Glomerular endothelial cell (primary cell): ENCODE measurements at places on chromosomes 2 and 18. TPM values are rescaled to one million over a fixed set of nuclear protein-coding genes. Genes with fewer than 3 reads are reported as not detected.

The FAP gene
- 17.8 and 50.0 TPM in 2 replicates for total RNA-seq

The CDH2 gene
- 47.9 and 104 TPM in 2 replicates for total RNA-seq

The POTEI gene
- total RNA-seq, result 0.06 TPM in 1 of 2 replicates, not detected in the other

The KCNG2 gene
- total RNA-seq, result not detected in 2 replicates

The IL1R2 gene
- total RNA-seq, result not detected in 2 replicates

The B3GNT7 gene
- total RNA-seq, result 0.44 and 1.2 TPM in 2 replicates

The OTOS gene
- total RNA-seq, result not detected in 2 replicates

The LGALSL gene
- 3.6 and 7.8 TPM in 2 replicates for total RNA-seq

The PIAS2 gene
- total RNA-seq, result 8.1 and 15.3 TPM in 2 replicates

The GKN2 gene
- total RNA-seq, result not detected in 2 replicates

The LYG1 gene
- total RNA-seq, result 1.2 TPM in 1 of 2 replicates, not detected in the other

The CFAP65 gene
- total RNA-seq, result not detected in 2 replicates

The NXPH2 gene
- total RNA-seq, result not detected in 2 replicates

The COL4A4 gene
- under 0.01 and 0.12 TPM in 2 replicates for total RNA-seq

The PROC gene
- total RNA-seq, result not detected in 2 replicates

The KYNU gene
- under 0.01 and 4.0 TPM in 2 replicates for total RNA-seq

The VIT gene
- not detected in 2 replicates for total RNA-seq

The CACNB4 gene
- 0.10 and 0.82 TPM in 2 replicates for total RNA-seq

The WDR54 gene
- total RNA-seq, result 29.1 and 35.6 TPM in 2 replicates

The CROCC2 gene
- not detected in 2 replicates for total RNA-seq

The TUBB8B gene
- not detected in 2 replicates for total RNA-seq

The WNT10A gene
- total RNA-seq, result not detected in 2 replicates

The C2orf66 gene
- total RNA-seq, result 0.39 and 1.1 TPM in 2 replicates

The ROCK1 gene
- total RNA-seq, result 25.3 and 41.9 TPM in 2 replicates

The MAP3K19 gene
- total RNA-seq, result not detected in 2 replicates

The SLC11A1 gene
- 0.05 TPM in 1 of 2 replicates, not detected in the other for total RNA-seq

The ANKRD30BL gene
- total RNA-seq, result not detected in 2 replicates

The FHOD3 gene
- total RNA-seq, result 5.6 and 7.8 TPM in 2 replicates

The LAPTM4A gene
- total RNA-seq, result 158 and 175 TPM in 2 replicates

The RESP18 gene
- not detected in 2 replicates for total RNA-seq

The MTCL1 gene
- 16.3 and 25.6 TPM in 2 replicates for total RNA-seq

The ELOA2 gene
- total RNA-seq, result not detected in 2 replicates

The GMCL1 gene
- 6.2 and 9.4 TPM in 2 replicates for total RNA-seq

The IRS1 gene
- total RNA-seq, result 4.0 and 4.1 TPM in 2 replicates

The NRBP1 gene
- total RNA-seq, result 117 and 130 TPM in 2 replicates

The TMEM247 gene
- not detected in 2 replicates for total RNA-seq

The ACVR2A gene
- 6.1 and 8.1 TPM in 2 replicates for total RNA-seq

The LMAN2L gene
- 19.7 and 22.8 TPM in 2 replicates for total RNA-seq

The ATOH8 gene
- 3.4 and 4.4 TPM in 2 replicates for total RNA-seq

The OBSL1 gene
- 11.9 and 20.6 TPM in 2 replicates for total RNA-seq

The KCNG3 gene
- 0.06 TPM in 1 of 2 replicates, not detected in the other for total RNA-seq

The CD28 gene
- total RNA-seq, result 0.05 and 0.12 TPM in 2 replicates

The TRIM43 gene
- total RNA-seq, result not detected in 2 replicates

The AMER3 gene
- total RNA-seq, result not detected in 2 replicates

The MMADHC gene
- total RNA-seq, result 95.8 and 96.2 TPM in 2 replicates

The TLX2 gene
- total RNA-seq, result not detected in 2 replicates

The ACVR1 gene
- total RNA-seq, result 22.3 and 23.8 TPM in 2 replicates

The SAG gene
- total RNA-seq, result not detected in 2 replicates

The SLC9A4 gene
- not detected in 2 replicates for total RNA-seq

The DNAJC5G gene
- 0.47 TPM in 1 of 2 replicates, not detected in the other for total RNA-seq

The SLC9A2 gene
- 0.06 TPM in 1 of 2 replicates, not detected in the other for total RNA-seq

The NDC80 gene
- total RNA-seq, result 6.4 and 9.0 TPM in 2 replicates

The KIAA2012 gene
- total RNA-seq, result not detected in 2 replicates

The TSPYL6 gene
- 0.06 TPM in 1 of 2 replicates, not detected in the other for total RNA-seq

The MARCO gene
- not detected in 2 replicates for total RNA-seq

The SP140 gene
- 0.10 TPM in 1 of 2 replicates, not detected in the other for total RNA-seq

The CDH7 gene
- under 0.01 and 0.19 TPM in 2 replicates for total RNA-seq
